ENCODE measurements at places on chromosomes 4 and X.

- no peak for DNase-seq
Observed at GRCh38 chr4:168662297-168662984, 165.6 kb downstream of the PALLD start.

DNA sequence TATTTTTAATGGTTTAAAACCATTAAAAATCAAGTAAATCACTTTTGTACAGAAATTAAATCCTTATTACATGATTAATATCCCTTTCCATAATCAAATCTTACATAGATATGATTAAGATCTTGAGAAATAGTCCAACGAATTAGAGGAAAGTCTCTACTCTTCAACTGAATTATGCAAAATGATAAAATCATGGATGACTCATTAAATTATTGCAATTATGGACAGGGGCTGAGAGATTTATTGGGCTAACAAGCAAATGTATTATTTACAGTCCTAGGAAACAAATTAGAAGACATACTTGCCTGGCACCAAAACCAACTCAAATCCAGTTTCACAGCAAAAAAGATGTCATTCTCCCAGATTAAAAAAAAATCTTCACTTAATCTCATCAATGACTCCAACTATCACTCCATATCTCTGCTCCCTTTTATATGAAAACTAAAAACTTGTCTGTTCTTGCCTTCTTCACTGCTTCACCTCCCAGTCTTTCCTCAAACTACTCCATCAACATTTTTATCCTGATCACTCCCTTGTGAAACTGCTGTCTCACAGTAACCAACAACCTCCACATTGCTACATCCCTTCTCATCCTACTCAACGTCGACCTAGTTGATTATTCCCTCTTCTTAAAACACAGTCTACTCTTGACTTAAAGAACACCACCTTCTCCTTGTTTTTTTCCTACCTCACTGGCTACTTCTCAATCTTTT lies 18.4 kb upstream of the DDX60 start:
- no peak for DNase-seq

DNA sequence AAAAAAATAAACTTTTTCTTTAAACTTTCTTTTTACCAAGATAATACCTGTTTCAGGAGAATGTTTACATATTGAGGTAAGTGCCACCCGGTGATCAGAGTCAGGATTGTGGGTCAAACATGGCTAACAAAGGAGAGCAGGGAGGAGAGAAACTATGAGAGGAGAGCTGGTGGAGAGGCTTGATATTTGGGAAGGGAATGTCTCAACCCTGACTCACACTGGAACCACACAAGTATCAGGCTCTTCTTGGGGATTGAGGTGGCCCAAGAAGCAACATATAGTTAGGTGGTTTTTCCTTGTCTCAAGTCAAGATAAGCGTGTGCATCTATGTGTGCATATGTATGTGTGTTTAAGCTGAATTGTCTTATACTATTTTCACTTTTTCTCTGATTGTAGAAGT lies 6.7 kb downstream of the TCEAL1 start:
- DNase-seq = no peak

DNA sequence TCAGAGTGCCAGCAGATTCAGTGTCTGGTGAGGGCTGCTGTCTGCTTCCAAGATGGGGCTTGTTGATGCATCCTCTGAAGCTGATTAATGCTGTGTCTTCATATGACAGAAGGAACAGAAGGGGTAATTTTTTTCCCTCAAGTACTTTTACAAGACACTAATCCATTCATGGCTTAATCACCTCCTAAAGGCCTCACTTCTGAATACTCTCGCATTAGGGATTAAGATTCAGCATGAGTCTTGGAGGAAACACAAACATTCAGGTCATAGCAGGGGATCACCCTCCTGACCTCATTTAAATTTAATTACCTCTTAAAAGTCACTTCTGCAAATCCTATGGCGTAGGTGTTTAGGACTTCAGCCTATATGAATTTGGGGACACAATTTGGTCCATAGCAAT lies 1145.5 kb upstream of the PCDH10 start:
- no peak for DNase-seq

DNA sequence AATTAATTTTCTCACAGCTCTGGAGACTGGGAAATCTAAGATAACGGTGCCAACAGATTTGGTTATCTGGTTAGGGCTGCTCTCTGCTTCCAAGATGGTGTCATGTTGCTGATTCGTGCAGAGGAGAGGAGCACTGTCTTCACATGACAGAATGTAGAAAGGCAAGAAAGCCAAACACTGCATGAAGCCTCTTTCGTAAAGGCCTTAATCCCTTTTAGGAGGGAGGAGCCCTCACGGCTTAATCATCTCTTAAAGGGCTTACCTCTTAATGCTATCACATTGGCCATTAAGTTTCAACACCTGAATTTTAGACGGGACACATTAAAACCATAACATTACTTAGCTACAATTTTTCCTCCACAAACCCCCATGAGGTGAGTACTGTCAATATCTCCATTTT lies 174.1 kb downstream of the COX18 start:
- DNase-seq = no peak

DNA sequence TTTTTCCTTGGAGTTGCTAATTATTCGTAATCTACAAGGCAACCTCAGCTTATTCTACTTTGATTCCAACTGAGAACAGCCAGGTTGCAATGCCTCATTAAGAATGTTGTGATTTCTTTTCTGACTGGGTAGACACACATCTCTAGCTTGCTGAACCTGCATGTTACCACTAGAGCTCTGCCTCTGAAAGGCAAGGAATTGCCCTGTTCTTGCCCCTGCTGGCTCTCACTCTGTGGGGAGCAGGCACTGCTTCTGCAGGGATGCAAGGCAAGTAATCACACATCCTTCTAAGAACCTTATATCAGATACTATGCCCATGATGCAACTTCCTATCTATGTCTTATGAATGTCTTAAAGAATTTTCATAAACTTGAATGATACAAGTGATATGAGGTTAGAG lies 503.2 kb downstream of the PACRGL start:
- DNase-seq = no peak
